Left lung (tissue), 14 donors: ENCODE measurements at places on chromosomes 2 and 18. TPM values are rescaled to one million over a fixed set of nuclear protein-coding genes. Genes with fewer than 3 reads are reported as not detected.

DNA sequence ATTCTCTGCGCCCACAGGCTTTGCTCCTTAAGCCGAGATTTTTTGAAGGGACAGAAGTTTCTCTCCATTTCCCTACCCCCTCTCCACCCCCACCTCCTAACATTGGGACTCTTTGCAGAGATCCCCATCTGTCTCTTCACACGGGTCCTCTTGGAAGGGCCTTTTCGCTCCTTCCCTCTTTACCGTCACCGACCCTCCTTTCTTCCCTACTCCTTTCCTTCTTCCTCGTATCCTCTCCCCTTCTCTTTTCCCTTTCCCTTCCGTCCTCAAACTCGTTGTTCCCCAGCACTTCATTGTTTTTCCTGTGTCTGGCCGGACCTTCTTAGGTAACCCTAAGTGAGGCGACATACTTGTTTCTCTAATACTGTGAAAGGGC lies 660 bp downstream of the COPS7B start:
- no peak for DNase-seq

DNA sequence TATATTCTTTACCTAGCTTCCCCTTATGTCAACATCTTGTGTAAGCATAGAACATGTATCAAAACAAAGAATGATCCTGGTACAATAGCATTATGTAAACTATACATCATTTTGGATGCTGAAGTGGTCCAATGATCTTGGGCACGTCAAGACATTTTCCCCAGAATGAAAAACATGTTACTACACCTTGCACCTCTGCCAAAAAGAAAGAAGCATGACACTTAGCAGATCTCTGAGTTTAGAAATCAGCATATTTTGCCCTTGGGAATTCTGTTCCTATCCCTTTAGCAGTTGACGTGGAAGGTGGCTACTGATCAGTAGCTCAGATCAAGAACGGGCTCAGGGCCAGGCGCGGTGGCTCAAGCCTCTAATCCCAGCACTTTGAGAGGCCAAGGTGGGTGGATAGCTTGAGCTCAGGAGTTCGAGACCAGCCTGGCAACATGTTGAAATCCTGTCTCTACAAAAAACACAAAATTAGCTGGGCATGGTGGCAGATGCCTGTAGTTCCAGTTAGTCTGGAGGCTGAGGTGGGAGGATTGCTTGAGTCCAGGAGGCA lies 1.7 kb upstream of the LCLAT1 start:
- DNase-seq = no peak

Gene SIX3
- not detected for total RNA-seq

DNA sequence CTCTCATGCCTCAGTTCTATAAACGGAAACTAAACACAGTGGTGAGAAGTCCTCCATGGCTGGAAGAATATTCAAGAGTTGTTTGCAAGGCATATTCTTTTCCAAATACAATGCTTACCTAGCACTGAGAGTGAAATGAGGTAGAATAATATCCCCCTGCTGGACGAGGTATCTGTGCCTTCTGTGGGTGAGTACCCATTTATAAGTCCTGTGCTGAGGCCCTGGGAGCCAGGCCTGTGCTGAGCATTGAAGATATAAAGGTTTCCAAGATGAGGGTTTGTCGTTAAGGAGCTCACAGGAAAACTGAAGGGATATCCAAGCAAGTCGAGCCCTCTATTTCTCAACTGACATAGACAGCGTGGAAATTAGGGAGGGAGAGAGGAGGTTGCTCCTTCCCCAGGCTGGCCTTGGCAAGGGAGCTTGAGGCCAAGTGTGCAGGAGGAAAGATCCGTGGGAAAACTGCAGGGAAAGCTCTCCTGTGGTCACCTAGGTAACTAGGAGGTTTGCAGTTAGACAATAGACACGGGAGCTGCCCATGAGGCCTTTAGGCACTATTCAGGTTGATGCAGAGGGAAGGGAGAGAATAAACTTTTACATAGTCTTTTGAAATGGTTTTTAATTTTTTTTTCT lies 17.6 kb downstream of the PTPRM start:
- DNase-seq = no peak
